ENCODE measurements at places on chromosomes 2 and 18.

GRCh38 chr2:73112026-73112912, 479 bp downstream of the RAB11FIP5 start:
- peak overlapping the region; percentile 89 for H3K27ac ChIP-seq
- H3K4me3 ChIP-seq: peak overlapping the region; percentile 77
- H3K4me1 ChIP-seq: peaks cover 27% of the 10 kb centered on the region

DNA sequence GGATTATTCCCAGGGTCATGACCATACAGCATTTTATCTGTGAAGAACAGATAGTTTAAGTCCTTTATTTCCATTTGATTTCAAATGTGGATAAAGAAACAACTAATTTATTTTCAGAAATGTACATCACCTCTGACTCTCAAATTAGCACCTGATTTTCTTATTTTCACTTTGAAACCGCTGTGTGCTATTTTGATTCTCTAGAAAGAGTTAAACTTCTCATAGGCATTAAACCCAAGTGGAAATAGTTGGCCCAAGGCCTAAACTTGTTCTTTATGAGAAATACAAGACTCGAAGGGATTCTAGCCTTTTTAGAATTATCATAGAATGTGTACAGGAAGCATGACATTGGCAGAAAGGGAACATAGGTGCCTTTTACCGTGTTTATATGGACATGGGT, 41.5 kb upstream of the LTBP1 start:
- no peaks in the 10 kb centered on the region for H3K4me1 ChIP-seq
- H3K27ac ChIP-seq: peak overlapping the region; percentile 12
- no peaks in the 10 kb centered on the region for H3K36me3 ChIP-seq
- no peak overlapping the region for H3K4me3 ChIP-seq

- no peak overlapping the region for H3K27ac ChIP-seq
- DNase-seq: no peak
- H3K36me3 ChIP-seq: no peaks in the 10 kb centered on the region
Observed at GRCh38 chr18:38751211-38751610, 1185.6 kb upstream of the CELF4 start.

DNA sequence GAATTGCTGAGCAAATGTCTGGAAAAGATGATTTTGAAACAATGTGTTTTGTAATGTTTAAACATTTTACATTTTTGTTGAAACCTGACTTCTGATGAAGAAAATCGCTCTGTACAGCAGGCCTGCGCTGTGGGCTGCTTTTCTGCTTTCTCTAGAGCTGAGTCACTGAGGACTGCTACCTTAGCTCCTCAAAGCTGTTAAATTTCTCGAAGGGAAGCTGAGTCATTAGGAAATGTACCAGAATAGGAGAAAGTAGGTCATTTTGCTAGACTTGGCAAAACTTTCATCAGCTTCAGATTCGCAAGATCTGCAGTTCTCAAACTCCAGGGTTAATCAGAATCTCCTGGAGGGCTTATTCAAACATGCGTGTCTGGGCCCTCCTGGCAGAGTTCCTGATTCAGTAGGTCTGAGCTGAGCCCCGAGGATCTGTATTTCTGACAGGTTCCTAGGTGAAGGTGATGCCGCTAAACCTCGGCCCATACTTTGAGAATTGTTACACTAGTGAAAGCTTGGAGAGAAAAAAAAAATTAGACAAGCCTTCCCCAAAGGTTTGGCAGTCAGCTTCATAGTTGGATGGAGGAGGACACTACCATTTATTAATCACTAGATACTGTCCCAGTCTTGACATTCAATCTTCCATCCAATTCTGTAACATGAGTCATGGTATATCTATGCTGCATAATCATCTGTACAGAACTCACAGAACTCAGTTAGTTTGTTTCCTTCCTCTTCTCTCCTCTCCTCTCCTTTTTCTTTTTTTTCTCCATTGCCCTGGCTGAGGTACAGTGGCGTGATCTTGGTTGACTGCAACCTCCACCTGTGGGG, 297.6 kb downstream of the PARD3B start:
- no peaks in the 10 kb centered on the region for H3K36me3 ChIP-seq
- H3K27ac ChIP-seq: peak overlapping the region; percentile 77
- no peaks in the 10 kb centered on the region for H3K27me3 ChIP-seq
- peak; percentile 25 for DNase-seq
- peak overlapping the region; percentile 13 for H3K4me3 ChIP-seq

DNA sequence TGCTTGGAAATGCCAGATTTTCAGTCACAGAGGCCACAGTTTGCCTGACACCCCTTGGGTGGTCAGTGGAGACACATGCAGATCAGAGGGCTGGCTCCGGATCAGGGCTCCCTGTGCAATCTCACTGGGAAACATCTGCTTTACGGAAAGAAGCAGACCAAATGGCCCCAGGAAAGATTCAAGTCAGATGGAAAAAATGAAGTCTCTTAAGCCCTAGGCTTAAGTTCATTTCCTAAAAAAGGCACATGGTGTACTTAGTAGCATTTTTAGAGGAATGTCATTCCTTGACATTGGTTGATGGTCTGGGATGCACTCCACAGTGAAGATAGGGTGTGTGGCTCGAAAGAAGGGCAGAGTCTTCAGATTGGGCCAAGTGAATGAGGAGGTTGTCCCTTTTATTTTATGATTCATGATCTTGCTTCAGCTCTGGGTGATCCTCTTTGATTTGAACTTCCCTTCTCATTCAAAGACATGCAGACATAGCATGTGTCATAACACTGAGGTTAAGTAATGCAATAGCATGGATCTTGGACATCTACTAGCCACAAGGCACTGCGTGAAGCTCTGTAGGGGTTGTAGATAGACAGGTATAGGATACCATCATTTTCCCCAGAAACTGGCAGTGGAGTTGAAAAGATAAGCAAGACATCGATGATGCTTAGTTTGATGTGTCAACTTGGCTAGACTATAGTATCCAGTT, 56.5 kb downstream of the KCNE4 start:
- H3K36me3 ChIP-seq: no peaks in the 10 kb centered on the region
- no peak overlapping the region for H3K4me3 ChIP-seq
- no peaks in the 10 kb centered on the region for H3K27me3 ChIP-seq
- H3K27ac ChIP-seq: no peak overlapping the region
- DNase-seq: no peak

DNA sequence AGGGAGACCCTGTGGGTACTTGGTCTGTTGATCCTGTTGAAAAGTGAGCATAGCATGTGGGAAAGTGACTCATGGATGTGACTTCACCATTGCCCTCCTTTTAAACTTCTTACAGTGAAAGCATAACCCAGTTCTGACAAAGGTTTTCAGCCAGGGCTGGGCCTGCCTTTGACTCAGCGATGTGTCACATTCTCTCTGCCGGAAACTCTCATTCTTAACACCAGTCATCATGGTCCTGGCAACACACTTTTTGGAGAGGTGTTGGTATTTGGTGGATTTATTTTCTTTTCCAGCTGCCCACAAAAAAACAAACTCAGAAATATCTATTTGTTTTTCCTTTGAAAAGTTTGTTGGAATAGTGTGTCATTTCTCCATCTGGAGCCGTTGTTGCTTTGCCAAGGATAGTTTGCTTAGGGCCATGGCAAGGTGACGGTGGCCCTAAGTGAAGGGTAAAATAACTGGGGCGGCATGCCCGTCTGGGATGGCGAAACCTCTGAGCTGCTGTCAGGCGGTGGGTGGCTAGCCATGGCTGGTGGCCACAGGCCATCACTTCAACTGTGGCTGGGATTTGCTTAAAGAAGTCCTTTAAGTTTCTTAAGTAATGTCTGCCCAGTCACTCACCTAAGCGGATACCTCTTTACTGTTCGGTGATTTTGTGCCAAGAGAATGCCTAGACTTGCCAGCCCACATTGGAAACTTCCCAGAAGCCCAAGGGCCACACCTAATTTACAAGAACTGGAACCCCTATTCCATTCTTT, 123.3 kb downstream of the LTBP1 start:
- DNase-seq: peak; percentile 71
- H3K4me1 ChIP-seq: peaks cover 25% of the 10 kb centered on the region
- H3K36me3 ChIP-seq: no peaks in the 10 kb centered on the region
